GM12878 (cell line): ENCODE measurements at places on chromosomes 1 and 21. TPM values are rescaled to one million over a fixed set of nuclear protein-coding genes. Genes with fewer than 3 reads are reported as not detected.

CCSAP gene
- total RNA-seq: 2.8 and 3.0 TPM in 2 replicates

LIN28A gene
- total RNA-seq: 0.58 and 0.59 TPM in 2 replicates

FAM78B gene
- 2.9 and 3.2 TPM in 2 replicates for total RNA-seq

CRABP2 gene
- total RNA-seq: 1.2 and 1.3 TPM in 2 replicates

TP73 gene
- total RNA-seq: 49.6 and 54.2 TPM in 2 replicates
